ENCODE measurements at places on chromosomes 13 and 19.
A peak's percentile ranks its signal among the peaks of the same experiment; 100 is the strongest.

DNA sequence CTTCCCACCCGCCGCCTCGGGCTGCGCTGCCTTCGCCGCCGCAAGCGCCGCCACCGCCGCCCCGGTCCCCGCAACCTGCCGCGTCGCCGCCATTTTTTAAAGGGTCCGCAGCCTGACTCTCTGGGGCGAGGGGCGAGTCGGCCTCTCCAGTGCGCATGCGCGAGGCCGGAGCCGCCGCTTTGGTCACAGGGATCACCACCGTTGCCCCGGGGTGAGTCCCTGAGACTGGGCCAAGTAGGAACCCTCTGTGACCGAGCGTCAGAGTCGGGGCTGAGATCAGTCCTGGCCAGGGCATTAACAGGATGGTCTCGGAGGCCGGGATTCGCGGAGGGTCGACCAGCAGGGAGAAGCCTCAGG, 42.6 kb downstream of the ZNF146 start:
- DNase-seq, result no peak

GRCh38 chr13:80239116-80239515, 101.8 kb downstream of the SPRY2 start:
- DNase-seq, result no peak

DNA sequence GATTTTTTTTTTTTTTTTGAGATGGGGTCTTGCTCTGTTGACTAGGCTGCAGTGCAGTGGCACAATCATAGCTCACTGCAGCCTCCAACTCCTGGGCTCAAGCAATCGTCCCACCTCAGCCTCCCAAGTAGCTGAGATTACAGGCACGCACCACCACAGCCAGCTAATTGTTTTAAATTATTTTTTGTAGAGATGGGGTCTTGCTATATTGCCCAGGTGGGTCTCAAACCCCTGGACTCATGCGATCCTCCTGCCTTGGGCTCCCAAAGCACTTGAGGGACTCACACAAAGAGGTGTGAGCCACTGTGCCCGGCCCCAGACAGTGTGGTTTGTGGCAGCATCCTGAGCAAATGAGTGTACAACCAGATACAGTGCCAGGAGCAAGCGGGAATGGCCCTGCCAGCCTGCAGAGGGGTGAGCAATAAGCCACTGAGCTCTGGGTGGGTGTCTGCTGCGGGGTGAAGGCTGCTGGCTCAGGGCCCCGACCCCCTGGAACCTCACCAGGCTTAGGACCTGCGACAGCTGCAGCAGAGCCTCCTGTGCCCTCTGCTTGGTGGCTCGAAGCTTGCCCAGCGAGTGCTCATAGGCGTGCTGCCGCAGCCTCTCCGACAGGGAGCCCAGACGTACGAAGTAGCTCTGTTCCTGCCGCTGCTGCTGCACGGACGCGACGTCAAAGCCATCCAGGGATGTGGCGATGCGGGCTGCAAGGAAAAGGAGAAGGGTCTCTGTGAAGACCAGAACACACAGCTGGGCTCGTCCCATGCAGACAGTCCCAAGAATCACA, 15.9 kb upstream of the TICAM1 start:
- DNase-seq, result no peak

GRCh38 chr13:106003651-106004050, 531.8 kb downstream of the EFNB2 start:
- DNase-seq, result no peak

- no peak for DNase-seq
These were observed 12.2 kb downstream of the ERICH6B start for GRCh38 chr13:45603338-45603737.

GRCh38 chr19:4352701-4353121, 9.3 kb downstream of the MPND start:
- DNase-seq, result peak; percentile 71

DNA sequence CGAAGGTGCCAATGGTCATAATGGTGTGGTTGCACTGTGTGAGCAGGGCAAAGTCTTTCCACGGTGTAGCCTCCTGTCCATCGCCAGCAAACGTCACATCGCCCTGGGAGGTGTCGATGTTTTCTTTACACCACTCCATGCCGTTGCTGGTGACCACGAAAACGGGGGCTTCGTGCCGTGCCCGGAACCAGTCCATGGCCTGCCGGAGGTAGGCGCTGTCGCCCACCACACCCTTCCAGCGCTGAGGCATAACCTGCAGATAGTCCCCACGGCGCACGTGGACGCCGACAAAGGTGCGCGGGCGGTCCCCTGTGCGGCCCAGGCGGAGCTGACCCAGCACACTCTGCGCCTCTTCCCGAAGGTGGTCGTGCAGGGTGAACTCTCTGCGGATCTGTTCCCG, 2.1 kb downstream of the FUT1 start:
- no peak for DNase-seq

DNA sequence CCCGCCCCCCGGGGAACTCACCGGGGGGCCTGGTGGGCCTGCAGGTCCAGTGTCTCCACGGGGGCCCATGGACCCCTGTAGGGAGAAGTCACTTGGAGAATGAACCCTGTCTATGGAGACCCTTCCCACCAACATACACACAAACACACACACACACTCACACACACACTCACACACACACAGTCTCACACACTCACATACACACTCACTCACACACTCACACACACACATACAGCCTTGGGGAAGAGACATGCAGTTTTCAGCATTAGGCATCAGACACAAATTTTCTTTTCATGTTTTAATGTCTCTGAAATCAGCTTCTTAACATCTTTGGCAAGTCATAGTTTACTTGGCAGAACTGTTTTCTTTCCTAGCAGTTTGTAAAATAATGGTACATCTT, 31.0 kb upstream of the OLFM2 start:
- DNase-seq, result no peak

GRCh38 chr19:6686628-6686975, 16.6 kb upstream of the TNFSF14 start:
- no peak for DNase-seq

GRCh38 chr19:47256693-47257410, 527 bp downstream of the CCDC9 start:
- DNase-seq, result peak; percentile 100

GRCh38 chr19:6772028-6772865, at the start of gene VAV1:
Gene VAV1, plus strand, starts transcription at chr19:6772708. Its CDS starts 100 bp downstream, at chr19:6772808.
- DNase-seq, result peak; percentile 74

DNA sequence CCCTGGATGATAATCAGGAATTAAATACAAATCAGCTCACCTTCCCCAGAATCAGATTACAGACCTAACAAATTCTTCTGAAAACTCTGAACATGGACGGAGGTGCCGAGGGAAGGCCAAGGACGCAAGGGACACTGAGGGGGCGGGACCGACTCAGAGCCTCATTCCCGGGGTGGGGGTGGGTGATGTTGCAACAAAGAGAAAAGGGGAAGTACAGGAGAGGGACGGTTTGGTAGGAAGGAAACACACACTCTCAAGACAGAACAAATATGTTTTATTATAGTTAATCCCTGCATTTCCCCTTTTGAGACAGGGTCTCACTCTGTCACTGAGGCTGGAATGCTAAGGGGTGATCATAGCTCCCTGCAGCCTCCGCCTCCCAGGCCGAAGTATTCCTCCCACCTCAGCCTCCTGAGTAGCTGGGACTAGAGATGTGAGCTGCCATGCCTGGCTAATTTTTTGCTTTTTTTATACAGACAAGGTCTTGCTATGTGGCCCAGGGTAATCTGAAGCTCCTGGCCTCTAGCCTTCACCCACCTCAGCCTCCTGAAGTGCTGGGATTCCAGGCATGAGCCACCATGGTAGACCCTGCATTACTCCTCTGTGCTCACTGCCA, 786 bp upstream of the LILRA2 start:
- no peak for DNase-seq

- DNase-seq, result peak; percentile 30
These were observed 90.9 kb downstream of the SIPA1L3 start for GRCh38 chr19:37997911-37998344.

DNA sequence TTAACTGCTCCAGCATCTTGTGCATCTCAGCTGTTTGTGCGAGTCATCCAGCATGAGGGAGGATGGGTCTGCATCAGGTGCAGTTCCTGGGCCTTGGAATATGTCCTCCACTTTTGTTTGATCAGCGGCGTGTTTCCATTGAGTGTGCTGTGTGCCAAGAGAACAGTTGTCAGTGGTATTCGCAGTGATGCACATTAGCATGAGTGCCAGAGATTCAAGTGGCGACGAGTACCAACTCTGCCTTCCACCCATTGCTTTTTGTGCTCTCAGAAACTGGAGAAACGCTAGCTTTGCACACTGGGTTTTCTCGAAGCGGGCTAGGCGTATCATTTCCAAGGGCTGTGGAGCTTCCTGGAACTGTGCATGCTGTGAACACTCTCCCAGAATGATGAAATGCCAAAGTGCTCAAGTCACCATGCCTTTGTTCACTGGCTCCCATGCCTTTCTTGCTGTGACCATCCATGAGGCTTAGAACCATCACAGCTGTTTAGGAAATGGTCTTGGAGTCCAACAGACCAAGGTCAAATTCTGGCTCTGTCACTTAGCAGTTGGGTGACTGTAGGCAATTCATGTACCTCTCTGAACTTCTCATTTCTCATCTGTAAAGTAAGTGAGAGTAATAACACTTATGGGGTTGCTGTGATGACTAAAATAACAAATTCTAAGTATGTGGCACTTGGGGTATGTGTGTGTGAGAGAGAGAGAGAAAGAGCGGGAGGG, 18.4 kb downstream of the LRCH1 start:
- no peak for DNase-seq

DNA sequence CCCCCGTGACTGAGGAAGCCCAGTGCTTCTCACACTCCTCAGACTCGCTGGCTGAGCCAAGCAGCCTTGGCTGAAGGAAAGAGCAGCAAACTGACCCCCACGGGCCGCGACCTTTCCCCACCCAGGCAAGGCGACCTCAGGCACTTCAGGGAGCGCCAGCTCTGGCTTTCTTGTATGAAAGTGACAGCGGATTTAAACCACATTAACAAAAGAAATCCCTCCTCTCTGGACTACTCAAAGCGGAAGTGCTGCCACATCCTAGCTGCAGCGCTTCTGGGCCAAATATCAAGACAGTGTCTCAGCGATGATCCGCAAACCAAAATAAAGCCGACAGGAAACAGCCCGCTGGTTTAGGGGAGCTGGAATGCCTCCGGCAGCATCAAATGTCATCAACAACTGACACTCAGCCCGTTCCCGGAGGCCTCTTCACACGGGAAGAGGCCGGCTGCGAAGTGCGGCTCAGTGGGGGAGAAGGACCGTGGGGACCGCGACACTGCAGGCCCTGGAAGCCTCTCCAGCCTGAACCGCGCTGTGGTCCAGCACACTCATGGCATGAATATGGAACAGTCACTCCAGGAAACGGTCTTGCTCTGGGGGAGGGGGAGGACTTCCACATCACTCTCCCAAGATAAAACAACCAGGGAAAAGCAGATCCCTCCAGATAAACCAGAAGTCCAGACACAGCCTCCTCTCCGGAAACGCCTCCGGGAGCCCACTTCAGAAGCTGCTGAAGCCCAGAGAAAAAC, 1.4 kb downstream of the RASA3 start:
- peak; percentile 61 for DNase-seq

GRCh38 chr19:48617146-48617937, 1.6 kb downstream of the RPL18 start:
- DNase-seq, result no peak

GRCh38 chr19:17406046-17406886, 836 bp upstream of the BST2 start:
- DNase-seq, result no peak

GRCh38 chr13:20782116-20782708, 8.5 kb upstream of the EEF1AKMT1 start:
- no peak for DNase-seq

GRCh38 chr19:14437578-14438140, 4.6 kb downstream of the PKN1 start:
- DNase-seq, result no peak

- DNase-seq, result peak; percentile 57
These were observed 60.4 kb downstream of the ADGRE1 start for GRCh38 chr19:6947745-6948144.

- DNase-seq, result no peak
These were observed 99.5 kb downstream of the ERCC5 start for GRCh38 chr13:102945324-102945815.

GRCh38 chr13:106118050-106118449, 417.4 kb downstream of the EFNB2 start:
- no peak for DNase-seq

DNA sequence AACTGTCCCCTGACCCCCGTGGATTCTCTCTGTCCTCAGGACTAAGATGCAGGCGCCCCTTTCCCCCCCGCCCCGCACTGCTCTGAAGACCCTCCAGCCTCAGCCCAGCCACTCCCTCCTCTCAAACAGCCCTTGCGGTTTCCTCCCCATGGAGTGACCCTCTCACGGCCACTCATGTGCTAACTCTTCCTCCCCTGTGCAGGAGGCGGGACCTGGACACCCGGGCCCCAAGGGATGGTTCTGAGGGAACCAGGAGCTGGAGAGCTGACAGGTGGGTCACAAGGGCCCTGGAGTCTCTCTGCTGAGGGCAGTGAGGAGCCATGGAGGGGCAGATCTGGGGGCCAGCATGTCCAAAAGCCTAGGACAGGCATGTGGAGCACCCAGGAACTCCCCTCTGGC, 1.9 kb downstream of the ISOC2 start:
- no peak for DNase-seq

- no peak for DNase-seq
These were observed 139.8 kb downstream of the MIPEP start for GRCh38 chr13:23749288-23749873.

DNA sequence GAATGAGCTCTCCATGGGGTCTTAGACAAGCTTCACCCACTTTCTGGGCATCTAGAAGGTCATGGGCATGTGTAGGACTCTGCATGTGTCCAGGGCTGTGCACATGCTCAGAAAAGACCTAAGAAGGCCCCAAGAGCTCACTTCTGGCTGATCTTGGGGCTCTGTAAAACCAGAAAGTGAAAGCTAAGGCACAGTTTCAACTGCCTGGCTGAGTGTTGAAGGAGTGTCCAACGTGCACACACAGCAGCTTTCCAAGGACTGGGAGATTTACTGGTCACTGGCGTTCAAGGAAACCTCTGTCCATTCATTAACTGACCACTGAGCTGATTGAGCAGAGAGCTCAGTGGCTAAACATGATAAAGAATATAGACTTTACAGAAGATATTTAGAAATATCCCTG, 137.9 kb downstream of the KATNAL1 start:
- DNase-seq, result no peak

DNA sequence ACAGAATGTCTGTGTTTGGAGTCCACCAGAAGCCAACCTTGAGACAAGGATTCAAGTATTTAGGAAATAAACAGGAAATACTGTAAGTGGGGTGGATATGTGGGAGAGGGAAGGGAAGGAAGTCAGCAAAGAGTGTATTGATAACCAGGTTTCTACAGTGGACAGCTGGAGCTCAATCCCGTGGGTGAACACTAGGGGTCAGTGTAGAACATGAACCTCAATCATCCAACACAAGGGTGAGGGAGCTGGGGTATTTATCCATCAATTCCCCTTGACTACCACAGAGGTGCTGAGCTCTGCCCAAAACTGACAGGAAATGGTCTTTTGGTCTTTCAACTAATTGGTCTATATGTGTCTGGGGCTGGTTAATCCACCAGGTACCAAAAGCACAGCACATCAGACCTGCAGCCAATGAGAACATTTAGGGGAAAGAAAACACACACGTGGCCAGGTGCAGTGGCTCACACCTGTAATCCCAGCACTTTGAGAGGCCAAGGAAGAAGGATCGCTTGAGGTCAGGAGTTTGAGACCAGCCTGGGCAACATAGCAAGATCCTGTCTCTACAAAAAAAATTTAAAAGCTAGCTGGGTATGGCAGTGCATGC, 5.6 kb upstream of the SYDE1 start:
- DNase-seq, result peak; percentile 62

GRCh38 chr13:72530471-72530870, 197.0 kb downstream of the MZT1 start:
- DNase-seq, result no peak
